ENCODE measurements at places on chromosomes 6 and 20.

DNA sequence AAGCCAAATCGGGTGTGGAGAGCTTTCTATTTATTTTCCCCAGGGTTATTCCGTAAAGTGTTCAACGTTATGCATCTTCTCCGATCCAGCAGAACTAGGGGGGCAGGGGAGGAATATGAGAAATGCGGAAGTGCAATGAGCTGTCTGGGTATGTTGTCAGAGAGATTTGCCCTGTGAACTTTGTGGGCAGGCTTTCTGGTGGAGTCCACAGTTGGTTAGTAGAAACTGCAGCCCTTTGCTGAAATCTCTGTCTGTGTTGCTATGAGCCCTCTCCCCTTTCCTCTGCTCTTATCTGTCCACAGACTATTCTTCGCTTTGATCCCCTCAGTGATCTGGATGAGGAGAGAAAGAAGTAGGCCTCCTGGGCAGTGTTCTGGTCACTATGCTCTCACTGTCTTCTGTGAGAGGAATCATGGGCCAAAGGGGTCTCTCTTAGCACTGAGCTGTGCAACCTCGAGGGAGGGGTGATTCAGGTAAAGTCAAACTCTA is 158.9 kb upstream of the FUT9 start:
- DNase-seq, result no peak

DNA sequence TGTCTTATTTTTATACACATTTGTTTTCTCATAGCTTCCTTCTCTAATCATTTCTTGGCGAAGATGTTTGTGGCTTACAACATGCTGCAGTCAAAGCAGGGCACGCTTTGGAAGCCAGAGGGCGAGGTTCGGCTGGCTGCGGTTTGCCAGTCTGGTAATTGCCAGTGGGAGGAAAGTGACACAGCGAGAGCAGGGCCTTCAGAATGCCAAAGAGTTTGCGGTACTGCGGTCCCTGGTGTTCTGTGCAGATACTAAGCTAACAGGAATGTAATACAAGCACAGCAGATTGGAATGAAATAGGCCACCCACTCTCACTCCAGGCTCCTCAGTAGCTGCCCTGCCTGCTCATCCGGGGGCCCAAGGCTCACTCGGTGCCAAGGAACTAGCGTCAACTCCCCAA is 58.7 kb upstream of the TGM3 start:
- no peak for DNase-seq

GRCh38 chr20:17233626-17234025 is 6.8 kb downstream of the PCSK2 start:
- no peak for DNase-seq

DNA sequence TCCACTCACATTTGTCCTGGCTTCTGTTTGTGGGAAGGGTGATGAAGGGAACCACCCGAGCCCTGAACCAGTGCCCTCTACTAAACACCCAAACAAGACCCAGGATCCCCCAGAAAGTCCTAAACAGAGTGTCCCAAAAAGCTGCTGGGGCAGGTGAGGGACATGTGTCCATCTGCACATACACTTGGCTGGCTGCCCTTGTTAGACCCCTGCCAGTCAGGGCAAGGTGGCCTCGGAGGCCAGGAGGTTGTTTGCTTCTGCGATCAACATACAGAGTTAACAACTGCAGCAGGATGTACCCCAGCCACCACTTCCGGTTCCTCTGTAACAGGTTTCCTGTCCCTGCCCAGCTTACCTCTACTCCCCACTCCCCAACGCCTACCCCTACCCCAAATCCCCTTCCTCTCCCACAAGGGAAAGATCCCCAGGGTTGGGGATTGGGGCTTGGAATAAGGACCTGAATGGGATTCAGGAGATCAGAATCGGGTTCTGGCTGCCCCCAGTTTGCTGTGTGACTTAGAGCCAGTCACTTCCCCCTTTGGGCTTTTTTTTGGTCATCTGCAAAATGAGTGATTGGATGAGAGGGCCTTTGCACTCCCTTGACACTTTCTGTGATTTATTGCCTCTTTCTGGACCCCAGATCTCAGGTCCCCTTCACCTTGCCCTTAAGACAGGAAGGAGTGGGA is 13.9 kb downstream of the DEF6 start:
- DNase-seq, result no peak

DNA sequence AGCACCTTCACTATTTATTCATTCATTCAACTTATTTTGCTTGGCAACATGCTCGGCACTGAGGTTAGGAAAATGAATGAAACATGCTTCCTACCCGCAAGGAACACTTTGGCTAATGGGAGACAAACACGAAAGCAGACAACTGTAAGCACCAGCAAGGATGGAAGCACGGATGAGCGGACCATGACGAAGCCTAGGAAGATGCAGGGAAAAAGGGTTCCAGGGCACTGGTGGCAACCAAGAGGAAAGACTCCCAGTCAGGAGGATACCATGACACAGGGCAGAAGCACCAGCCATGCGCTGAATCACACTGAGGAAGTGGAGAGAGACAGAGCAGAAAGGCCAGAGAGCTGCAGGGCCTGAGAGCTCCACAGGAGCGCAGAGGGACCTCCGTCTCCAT is 9.8 kb downstream of the PDE10A start:
- DNase-seq, result no peak

- DNase-seq, result no peak
Measured at GRCh38 chr6:150403458-150404246, 34.8 kb downstream of the IYD start.

DNA sequence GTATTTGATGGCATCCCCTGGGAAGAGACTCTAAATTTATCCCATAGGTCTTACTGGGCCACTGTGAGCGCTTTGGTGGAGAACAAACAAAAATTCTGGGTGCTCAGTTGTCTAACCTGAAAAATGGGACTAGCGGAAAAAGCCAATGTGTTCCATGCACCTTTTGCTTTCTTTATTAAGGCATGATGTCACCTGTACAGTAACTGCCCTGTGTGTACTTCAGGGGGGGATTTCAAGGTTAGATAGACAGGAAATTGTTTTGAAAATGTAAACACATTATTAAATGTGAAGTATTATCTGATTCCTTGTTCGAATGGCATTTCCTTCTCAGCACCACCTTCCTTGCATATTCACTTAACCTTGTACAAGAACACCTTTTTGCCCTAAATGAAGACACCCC is 1.2 kb upstream of the EDN1 start:
- DNase-seq, result no peak

DNA sequence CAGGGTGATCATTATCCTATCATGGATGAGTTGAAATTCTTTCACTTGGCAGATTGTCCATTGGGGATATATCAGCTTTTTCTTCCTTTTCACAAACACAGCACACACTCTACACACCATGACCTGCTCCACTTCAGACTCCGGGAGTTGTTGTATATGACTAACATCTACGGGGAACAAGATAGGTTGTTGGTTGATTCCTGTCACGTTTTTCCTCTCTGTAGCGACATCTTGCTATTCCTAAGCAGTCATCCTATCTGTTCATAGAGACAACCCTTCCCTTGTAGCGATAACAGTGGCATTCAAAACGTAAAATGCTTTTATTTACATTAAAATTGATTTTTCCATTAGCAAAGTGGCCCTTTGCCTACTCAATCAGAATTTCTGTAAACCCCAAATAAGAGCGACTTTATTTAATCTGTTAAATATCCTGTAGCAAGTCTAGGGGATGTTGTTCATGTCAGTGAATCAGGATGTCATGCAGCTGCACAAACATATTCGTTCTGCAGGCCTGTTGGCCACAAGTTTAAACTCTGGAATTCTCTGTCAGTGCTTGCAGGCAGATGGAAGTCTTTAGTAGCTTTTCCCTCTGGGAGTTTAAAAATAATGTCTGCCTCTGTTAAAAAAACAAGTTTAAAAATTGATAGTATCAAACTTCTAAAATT is 23.1 kb downstream of the PHACTR2 start:
- no peak for DNase-seq

GRCh38 chr6:133166766-133167165 is 74.4 kb upstream of the EYA4 start:
- no peak for DNase-seq

DNA sequence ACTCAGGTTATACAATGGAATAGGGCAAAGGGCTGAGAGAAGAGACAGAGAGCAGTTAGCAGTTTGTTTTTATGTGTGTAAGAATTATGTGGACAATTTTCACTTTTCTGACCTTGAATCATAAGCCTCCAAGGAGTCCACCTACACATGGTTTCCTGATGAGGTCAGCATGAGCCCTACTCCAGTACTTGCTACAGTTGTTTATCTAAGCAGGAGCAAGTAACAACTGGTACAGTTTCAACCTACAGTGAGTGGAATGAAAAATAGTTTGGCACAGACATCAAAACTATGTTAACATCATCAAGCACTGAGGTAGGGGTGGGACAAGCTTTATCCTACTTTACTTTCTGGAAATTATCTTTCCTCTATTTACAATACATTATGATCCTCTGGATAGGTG is 426.7 kb upstream of the ID4 start:
- DNase-seq, result no peak

- no peak for DNase-seq
Measured at GRCh38 chr6:138109042-138109997, 2.1 kb upstream of the PERP start.

DNA sequence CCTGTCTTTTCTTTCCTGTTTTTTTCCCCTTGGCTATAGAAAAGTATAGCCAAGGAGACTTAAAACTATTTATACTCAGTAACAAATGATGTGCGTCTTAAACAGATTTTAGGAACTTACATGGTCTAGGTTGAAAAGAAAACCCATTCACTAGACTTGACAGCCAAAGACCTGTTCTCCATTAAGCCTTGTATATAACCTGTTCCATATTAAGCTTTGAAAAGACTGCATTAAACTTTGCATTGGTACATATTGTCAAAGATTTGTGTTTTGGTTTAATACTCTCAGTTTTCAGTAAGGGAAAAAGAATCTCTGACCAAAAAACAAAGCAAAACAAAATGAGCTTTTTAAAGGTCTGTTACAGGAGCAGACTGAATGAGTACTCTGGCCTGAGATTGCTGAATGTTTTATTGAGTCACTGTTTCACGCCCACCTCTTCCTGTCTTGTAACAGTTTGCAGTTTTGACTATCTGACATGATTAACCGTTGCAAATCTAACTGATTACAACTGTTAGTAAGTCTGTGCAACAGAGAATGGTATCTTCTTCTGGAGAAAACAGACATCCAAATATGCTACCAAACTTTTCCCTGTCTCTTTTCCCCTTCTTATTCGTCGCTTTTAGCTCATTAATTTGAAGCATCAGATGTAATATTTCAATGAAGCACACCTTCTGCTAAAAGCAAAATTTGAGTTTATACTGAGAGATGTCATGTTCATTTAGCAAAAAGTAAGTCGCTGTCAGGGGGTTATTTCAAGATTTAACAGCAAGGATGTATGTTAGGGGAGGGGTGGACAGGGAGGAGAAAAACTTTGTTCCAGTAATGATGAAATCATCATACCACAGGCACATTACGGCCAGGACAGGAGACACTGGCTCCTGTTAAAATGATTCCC is 59.1 kb upstream of the SUPT3H start:
- DNase-seq, result no peak

Measured in cerebellar nuclear complex (tissue), 1 donor.